Renal cortex interstitium (tissue), 15 donors: ENCODE measurements at places on chromosomes 3 and 15.
A peak's percentile ranks its signal among the peaks of the same experiment; 100 is the strongest.

DNA sequence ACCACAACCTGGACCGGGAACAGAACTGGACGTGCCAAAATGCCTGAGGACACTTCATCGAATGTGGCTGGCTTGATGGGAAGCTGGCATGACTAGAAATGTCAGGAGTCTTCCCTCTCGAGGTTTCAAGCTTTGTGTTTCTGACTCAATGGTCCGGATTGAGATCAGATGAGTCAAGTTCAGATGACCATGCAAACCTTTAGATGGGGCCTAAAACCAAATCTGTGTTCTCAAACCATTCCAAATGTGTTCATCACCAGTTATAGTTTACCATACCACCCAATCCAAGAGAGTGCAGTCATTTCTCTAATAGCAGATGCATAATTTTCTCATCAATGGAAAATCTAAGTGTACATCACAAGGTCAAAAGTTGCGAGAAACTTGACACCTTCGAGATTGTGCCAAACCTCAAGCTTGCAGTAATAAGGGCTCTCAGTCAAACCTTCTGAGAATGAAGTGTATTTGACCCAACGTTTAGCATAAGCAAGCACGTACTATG lies 369.1 kb downstream of the RORA start:
- DNase-seq: no peak

GRCh38 chr3:25023876-25024275 lies 404.2 kb upstream of the RARB start:
- no peak for DNase-seq

- no peak for DNase-seq
Measured at GRCh38 chr15:52318729-52319500, 23.3 kb upstream of the MYO5C start.

DNA sequence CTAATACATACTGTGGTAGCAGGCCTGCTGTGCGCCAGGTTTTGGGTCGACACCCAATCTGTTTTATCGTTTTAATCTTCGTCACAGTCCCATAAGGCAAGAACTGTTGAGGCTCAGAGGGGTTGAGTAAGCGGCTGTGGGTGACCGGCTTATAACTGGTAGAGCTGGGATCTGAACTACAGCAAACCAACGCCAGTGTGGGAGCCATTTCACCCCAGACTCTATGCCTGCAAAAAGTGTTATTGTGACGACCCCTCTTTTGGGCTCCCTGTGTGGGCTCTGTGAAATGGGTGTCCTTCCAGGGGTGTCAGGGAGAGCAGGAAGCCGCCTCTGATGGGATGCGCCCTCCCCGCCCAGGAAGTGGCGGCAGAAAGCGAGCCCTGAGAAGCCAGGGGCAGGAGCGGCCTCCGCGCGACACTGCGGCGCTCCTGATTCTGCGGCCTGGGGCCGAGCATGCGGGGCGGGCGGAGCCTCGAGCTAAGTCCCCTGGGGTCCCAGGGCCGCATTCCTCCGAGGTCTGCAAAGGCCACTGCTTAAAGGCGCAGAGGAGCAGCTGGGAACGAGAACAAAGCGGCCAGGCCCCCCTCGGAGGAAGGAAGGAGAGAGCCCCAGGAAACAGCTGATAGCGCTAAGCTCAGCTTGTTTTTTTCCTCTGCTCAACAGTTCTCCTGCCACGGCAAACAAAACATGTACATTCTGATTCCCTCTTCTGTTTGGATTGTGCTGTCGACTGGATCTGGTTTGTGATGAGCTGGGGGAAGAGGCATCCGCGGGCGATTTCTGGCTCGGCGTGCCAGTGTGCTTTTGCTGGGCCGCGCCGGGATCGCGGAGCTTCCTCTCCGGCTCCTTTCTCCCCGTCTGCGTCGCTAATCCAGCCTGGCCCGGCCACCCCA lies 33.9 kb downstream of the GRK7 start:
- DNase-seq: peak; percentile 51

- no peak for DNase-seq
Measured at GRCh38 chr15:20271647-20272046, 270.0 kb downstream of the GOLGA6L6 start.

DNA sequence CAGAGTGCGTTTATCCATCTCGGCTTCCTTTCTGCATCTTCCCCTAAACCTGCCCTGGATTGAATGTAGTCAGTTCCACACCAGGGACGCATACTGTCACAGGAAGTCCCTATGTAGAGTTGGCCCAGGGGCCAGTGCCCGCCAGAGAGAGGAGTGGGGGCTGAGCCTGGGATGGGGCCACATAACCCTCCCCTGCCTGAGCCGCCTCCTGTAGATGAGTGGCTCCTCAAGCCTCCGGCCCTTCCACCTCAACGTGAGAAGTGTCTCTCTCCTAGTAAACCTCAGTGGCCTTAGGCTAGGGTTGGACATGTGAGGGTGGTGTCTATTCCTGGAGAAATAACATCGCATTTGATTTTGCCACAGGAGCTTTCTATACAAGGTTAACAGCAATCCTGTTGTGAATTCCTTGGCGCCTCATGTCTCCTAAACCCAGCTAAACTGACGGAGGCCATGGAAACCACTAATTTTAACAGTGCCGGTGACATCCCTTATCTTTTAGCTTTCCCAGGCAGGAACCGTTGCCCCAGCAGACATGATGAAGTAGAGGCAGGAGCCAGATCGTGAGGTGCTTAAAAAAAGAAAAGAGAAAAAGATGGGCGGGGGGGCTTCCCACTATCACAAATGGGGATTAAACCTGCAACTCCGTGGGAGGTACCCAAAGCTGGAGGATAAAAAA lies 171.1 kb downstream of the CHDH start:
- no peak for DNase-seq

GRCh38 chr3:15768421-15769255 lies 29.1 kb downstream of the ANKRD28 start:
- no peak for DNase-seq

DNA sequence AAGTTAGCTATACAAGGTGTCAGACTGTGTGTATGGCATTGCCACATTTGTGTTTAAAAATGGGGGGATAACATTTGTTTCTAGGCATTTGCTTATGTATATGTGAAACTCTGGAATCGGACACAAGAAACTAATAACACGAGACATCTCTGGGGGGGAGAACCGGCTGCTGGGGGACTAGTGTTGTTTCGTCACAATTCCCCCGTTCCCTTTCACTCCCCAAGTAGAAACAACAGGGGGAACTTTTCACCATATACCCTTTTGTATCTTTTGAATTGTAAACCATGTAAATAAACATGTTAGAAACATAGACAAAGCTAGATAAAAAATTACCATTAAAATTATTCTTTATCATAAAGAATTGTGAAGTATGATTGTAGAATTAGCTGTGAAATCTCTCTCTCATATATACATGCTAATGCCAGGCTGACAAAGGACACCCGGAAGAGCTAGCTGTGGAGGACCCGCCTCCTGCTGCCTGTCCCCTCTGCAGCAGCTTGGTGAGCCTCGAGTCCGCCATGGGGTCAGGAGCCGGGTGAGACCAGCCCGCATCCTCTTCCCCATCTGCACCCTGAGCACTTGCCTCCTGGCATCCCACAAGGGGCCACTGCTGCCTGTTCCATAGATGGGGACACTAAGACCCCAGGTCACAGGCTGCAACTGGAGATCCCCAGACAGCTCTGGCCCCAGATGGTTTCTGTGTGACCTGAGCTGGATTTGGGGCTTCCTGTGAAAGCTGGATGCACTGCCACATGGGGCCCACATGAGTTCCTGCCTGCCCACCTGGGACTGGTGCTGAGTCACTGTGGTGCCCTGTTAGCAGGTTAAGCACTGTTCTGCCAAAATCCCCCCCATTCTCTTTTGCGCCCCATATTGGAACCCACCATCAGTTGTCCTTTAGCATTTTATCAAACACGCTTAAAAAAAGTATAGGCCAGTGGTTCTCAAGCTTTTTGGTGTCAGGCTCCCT lies 91.6 kb downstream of the IQSEC1 start:
- no peak for DNase-seq

DNA sequence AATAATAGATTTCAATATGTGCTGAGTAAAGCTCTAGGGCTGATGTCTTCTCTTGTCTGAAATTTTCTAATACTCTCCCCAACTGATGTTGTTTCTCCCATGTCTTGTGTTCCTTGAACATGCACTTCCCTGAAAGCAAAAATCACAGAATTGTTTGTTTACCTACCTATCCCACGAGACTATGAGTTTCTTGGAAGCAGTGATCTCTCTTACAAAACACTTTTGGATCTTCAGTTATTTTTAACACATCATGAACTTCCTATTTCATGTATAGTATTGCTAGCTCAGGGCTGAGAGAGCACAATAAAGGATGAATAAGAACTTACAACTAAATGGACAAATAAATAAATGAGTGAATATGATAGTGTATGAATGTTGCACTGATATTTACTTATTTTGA lies 365.0 kb downstream of the ROBO2 start:
- DNase-seq: no peak

- no peak for DNase-seq
Measured at GRCh38 chr3:97949743-97950142, 22.5 kb downstream of the RIOX2 start.

- DNase-seq: no peak
Measured at GRCh38 chr3:157166115-157166514, 6.2 kb upstream of the CCNL1 start.

GRCh38 chr15:58346361-58346760 lies 85.4 kb upstream of the LIPC start:
- DNase-seq: no peak

GRCh38 chr3:104831071-104831470 lies 535.6 kb upstream of the ALCAM start:
- DNase-seq: no peak

DNA sequence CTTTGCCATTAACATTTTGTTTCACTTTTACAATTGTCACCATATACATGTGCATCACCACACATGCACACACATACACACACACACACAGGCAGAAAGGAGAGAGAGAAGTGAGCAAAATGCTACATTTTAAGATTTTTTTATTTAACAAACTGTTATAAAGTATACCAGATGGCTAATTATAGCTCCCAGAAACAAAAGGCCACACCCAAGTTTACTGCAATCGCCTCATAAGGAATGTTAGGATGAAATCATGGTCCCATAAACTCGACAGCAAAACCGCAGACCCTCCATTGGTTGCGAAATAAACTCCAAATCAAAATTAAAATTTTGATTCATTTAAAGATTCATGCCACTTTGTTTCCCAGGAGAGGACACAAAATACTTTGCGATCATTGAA lies 16.1 kb upstream of the C15orf61 start:
- DNase-seq: no peak

GRCh38 chr3:165984589-165984988 lies 147.4 kb upstream of the BCHE start:
- no peak for DNase-seq

DNA sequence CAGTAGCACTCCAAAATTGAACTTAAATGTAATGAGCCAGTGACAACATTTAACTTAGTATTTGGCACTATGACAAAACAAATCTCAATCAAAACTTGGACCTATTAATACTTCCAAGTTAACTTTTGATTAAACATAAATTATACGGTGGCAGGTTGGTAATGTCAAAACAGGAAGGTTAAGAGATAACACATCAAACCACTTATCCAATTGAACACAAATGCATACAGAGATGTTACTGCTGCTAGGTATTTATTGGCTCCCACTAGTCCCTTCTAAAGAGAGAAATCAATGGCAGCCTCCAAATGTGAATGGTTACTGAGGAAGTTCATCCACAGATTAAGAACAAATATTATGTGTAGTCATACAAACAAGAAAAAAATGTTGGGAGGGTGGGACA lies 1.8 kb downstream of the GSK3B start:
- no peak for DNase-seq

DNA sequence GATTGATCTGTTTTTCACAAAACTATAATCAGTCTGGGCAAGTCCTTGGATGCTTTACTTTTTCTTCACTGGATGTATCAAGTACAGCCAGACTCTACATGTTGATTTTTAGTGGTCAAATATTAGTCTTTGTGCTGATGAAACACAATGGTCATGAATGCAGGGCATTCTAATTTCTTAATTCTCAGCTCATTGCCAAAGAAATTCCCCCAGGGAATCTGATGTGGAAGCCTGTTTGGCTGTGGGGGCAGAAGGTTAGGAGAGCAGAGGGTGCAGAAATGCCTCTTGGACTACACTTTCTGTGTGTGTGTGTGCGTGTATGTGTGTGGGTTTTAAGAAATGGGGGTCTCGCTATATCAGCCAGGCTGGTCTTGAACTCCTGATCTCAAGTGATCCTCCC lies 48.7 kb upstream of the HACD2 start:
- DNase-seq: no peak

GRCh38 chr3:79902151-79902550 lies 134.4 kb upstream of the ROBO1 start:
- DNase-seq: no peak

DNA sequence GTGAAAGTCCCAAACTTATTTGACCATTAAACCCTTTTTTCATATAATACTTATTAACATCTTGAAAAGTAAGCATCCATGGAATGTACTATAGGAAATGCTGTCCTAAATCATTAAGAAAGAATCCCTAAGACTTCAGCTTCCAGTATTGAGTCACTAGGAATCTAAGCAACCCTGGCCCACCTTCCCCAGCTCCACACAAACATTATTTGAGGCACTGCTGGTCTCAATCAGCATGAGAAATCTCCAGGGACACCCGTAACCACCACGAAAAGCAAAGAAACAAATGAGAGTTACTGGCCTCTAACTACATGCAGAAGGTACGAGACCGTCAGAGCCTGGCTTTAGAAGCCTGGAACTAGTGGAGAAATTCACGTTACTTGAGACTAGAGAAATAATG lies 68.2 kb downstream of the POLQ start:
- no peak for DNase-seq

GRCh38 chr15:60477164-60477563 lies 1.8 kb downstream of the ICE2 start:
- DNase-seq: no peak

DNA sequence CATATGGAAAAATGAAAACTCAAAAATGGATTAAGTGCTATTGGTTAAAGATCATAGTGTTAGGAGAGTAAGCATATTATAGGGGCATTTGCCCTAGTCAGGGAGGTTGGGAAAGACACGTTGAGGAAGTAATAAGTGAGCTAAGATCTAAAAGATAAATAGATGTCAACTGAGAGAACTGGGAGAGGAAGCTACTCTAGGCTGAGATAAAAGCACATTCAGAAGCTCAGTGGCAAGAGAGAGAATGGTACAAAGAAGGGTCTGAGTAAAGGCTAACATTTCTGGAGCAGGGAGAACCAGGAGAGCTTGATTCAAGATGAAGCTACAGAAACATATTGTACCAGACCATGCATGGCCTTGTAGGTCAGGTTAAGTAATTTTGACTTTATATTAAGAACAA lies 63.9 kb downstream of the TRPC1 start:
- DNase-seq: no peak

GRCh38 chr3:29202378-29202777 lies 78.5 kb upstream of the RBMS3 start:
- DNase-seq: no peak

- DNase-seq: no peak
Measured at GRCh38 chr3:24196526-24196925, 251.4 kb downstream of the NR1D2 start.
